Stimulated activated CD4-positive, alpha-beta T cell treated with anti-CD3 and anti-CD28 coated beads, Interleukin-15, amount 100 ng/mL, for 48 hours (primary cell): ENCODE measurements at places on chromosomes 7 and 10.

- no peak for DNase-seq
These were observed 7.4 kb downstream of the INPP5A start for GRCh38 chr10:132544744-132545658.

- DNase-seq: no peak
These were observed 52.1 kb upstream of the PDZD8 start for GRCh38 chr10:117427356-117427755.

DNA sequence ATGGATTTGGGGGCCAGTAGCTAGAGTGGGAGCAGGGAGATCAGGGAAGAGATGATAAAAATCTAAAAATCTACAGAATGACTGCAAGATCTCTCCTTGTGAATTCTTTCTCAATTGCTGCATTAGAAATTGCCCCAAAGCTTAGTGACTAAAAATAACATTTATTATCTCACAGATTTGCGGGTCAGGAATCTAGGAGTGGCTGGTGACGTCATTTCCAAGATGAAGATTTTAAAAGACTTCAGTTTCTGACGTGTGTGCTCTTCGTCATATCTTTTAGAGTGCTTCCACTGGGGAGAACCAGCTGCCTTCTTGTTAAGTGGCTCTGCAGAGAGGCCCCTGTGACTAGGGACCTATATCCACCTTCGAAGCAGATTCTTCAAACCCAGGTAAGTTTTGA, 112.6 kb downstream of the DGKI start:
- DNase-seq: no peak

GRCh38 chr7:2939193-2939885, 95.2 kb upstream of the GNA12 start:
- no peak for DNase-seq

- no peak for DNase-seq
These were observed 160.6 kb downstream of the PRKAG2 start for GRCh38 chr7:151716323-151716722.

DNA sequence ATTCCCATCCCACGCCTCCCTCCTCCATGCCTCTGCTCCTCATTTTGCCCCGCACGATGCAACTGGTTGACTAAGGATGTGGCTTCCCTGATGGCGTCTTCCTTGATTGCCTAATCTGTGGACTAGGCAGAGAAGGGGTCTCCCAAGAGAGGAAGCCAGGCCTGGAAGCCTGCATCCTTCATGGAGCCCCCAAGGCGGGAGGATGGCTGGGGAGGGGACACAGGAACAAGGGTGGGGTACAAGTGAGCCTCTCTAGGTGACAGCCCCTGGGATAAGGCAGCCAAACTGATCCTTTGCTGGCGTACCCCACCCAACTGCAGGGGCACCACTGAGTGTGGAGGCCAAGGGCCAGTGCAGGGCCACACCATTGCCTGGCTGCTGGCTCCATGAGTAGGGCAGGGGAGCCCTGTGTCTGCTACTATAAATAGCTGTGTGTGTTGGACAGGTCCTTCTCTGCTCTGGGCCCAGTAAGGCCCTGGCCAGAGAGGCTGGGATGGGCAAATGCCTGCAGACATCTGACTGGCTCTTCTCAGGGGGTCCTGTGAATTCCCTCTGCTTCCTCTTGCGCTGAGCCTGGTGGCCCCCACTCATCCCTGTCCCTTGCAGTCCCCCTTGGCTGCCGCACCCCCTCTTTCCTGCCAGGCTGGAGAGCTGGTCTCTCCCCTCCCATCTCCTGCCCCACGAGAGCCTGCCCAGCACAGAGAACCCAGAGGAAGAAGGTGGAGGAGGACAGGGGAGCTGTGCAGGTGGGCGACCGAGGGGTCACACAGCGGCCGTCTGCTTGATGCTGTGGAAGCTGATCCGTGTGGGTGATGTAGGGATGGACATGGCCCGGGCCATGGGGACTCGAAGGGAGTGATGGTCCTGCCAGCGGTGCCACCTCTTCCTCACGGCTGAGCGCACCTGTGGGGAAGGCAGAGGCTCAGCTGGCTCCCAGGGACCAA, 29.3 kb downstream of the CRHR2 start:
- no peak for DNase-seq

GRCh38 chr7:23594879-23595604, 2.1 kb upstream of the CCDC126 start:
- DNase-seq: peak; percentile 46

DNA sequence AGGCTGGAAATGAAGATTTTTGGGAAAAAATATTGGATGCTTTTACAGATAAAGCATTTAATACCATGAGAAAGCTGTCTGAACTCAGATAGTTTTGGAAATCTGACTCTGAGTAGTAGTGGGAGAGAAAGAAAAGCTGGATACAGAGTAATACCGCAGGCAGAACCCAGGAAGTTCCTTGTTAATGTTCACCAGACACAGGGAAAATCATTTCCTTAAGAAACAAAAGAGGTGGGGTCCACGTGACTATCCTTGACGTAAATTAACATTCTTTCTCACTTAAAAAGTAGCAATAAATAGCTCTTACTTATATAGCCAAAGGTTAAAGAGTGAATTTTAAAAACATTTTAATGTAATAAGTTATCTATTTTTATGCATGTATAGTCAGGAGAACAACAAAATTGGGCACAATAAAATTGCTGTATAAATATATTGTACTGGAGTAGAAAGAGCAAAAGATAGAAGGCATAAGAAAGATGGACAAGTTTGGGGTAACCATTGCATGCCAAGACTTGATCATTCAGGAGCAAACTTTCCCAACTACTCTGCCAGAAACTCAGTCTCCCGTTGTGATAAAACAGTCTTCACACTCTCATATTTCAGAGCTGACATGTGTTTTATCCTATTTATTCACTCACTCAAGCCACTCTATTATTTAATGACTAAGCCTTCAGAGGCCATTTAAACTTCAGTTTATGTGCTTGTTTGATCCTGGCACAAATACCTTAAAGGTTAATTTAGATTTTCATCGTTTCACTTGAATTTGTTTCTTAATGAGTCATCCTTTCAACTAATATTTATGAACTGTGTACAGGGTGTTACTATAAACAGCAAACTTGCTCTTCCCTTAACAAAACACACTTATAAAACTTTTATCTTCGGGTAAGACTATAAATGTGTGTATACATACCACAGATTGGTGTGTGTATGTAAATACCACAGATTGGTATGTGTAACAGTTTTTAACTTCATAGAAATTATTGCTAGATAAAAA, 143.1 kb downstream of the GNAI1 start:
- DNase-seq: no peak

GRCh38 chr10:111890046-111890445, 293.5 kb downstream of the GPAM start:
- no peak for DNase-seq

DNA sequence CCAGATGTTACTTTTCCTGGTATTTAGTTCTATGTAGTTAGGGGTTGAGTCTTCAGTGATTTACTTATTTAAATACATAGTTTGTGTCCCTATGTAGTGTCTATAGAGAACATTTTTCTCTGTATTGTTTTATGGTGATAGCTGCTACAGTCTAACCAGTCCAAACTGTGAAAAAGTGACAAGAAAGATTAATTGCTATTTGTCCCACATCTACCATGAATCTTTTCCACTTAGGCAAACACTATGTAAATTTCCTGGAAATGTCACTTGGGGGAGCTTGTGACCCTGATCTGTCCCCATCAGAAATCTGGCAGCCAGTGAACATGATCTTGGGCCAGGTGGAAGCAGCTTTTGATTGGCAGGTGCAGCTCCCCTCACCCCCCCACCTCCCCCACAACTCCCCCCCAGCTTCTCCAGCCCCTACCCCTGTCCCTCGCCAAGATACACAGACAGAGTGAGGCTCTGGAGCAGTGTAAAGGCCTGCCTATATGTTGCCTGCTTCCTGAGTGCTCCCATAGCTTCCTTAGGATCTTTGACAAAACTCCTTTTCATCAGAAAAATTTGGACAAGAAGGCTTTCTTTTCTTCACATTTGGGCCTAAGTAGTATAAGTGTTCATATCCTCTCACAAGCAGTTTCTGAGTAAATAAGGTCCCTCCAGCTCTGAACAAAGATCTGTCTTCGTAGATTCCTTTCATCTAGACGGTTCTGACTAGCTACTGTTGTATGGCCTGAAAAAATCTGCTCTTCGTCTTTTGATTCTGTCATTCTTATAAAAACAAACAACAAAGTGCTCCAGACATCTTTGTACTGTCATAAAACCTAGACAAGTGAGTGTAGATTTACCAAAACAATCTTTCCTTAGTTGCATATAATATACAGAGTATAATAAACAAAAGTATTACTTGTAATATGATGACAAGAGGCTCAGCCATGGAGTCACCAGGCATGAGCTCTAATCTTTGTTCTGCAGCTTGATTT, 31.5 kb upstream of the SLC13A1 start:
- DNase-seq: no peak

- no peak for DNase-seq
These were observed 376.5 kb upstream of the PRKCQ start for GRCh38 chr10:6956562-6956961.

- DNase-seq: no peak
These were observed 139.0 kb downstream of the LRRN3 start for GRCh38 chr7:111229916-111230315.

GRCh38 chr7:1059200-1060091, 15.1 kb downstream of the GPR146 start:
- peak; percentile 10 for DNase-seq

DNA sequence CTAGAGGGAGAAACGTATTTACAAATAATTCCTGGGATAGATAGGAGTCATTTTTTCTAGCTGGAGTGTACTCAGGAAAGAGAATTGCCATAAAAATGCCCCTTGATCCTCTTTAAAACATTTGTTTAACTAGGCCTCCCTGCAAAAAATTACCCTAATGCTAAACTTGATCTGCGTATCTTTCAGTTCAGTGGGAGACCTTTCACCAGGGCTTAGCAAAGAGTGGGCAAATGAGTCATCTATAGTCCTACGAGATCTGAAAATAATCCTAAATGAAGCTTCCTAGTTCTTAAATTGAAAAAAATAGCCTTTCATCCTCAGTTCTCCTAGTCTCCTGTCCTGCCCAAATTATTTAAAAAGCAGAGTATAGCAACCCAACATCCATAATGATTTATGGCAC, 198.6 kb upstream of the FRMD4A start:
- no peak for DNase-seq

DNA sequence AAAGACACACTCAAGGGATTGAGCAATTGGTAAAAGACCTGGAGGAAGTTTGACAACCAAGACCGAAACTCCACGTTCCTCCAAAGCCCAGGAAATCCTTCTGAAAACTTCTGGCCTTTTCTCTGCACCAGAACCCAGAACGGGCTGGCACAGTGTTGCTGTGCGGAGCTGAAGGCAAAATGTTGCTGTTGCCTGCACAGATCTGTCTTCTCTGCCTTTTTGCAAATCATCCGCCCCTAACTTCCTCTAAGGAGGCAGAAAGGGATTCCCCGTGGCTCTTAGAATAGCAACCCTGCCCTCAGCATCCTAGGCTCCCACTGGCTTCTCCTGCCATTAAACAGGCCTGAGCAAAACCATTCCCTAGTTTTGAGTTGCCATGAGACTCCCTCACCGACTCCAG, 44.9 kb downstream of the FIGNL1 start:
- DNase-seq: no peak

DNA sequence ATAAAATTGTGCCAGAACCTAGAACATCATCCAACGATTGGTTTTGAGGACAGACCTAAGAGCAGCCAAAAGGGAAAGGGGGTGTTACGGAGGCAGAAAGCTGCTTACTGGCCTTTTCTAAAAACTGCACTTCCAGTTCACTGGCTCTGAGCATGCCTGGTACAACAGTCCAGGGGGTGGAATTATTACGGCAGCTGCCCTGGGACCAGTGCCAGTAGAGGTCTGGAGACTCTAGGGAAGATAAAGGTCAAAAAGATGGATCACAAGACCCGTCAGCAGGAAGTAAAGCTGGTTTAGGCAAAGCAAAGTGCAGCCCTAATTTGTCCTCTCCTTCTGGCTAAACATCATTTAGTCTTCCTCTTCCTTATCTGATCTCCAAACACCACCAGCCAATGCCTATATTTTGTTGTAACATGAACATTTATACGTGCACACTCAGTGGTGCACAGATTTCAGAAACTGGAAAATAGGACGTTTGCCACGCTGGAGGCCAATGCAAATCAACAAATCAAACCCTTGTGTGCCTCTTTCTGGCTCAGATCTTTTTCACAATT, 216.4 kb upstream of the DPP6 start:
- no peak for DNase-seq

GRCh38 chr10:7258948-7259523, 151.8 kb downstream of the SFMBT2 start:
- peak; percentile 59 for DNase-seq

GRCh38 chr10:92366412-92367021, 75.5 kb downstream of the MARCHF5 start:
- DNase-seq: no peak

DNA sequence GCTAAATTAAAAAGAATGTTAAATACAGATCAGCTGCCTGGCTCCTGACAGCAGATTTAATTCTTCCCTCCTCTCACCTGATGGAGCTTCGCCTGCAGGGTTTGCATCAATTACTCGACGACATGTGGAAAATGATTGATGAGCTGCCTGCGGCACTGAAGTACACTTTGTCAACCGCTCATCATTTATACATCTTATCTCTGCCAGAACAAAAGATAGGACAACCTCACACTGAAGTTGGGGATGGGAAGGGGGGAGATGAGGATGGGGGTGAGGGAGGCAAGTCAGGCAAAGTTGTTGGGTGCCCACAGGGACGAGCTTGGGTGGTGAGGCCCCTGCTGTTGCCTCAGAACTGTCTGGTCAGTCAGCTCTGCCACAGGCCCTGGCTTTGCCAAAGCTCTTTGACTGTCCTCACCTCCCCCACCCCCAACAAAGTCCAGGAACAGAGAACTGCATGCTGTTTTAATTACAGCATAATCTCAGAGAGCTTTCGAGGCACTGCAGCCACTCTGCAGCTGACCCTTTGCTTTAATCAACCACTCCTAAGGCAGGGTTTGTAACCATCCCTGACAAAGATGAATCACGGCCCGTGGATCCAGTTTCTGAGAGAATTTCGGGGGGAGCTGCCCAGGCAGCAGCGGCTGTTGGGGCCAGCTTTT, 702.3 kb downstream of the LRMDA start:
- no peak for DNase-seq

DNA sequence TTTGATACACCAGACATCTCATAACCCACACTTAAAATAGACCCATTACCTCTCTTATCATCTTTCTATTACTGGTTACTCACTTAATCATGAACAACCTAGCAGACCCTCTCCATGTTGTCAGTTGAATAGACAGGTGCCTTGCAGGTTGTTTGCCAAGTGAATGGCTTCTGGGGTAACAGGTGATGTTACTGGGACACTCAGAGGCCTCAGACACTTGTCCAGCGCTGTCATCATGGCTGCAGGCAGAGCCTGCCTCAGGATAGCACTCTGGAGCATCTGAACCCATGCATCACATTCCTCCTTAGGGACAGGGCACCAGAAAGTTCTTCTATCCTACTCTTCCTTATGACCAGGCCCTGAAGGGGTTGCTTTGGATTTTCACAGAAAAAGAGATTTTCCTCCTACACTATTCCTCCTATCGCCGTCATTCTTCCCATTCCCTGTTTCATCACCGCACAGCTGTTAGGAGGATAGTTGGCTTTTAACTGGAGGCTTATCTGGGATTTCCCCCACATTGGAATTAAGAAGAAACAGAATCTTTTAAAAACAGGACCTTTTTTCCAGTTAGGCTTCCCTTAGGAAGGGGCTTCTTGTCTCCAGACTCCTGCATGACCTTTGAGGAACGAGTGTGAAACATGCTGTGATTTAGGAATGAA, 182.1 kb downstream of the VTI1A start:
- no peak for DNase-seq
